ENCODE measurements at places on chromosomes 2 and 18. TPM values are rescaled to one million over a fixed set of nuclear protein-coding genes. Genes with fewer than 3 reads are reported as not detected.

- DNase-seq = no peak
Observed at GRCh38 chr18:58611395-58612131, 17.3 kb downstream of the ALPK2 start.

GRCh38 chr2:101038455-101039255 lies 36.6 kb downstream of the RPL31 start:
- no peak for DNase-seq

GRCh38 chr18:10148189-10148929 lies 234.5 kb downstream of the VAPA start:
- no peak for DNase-seq

DNA sequence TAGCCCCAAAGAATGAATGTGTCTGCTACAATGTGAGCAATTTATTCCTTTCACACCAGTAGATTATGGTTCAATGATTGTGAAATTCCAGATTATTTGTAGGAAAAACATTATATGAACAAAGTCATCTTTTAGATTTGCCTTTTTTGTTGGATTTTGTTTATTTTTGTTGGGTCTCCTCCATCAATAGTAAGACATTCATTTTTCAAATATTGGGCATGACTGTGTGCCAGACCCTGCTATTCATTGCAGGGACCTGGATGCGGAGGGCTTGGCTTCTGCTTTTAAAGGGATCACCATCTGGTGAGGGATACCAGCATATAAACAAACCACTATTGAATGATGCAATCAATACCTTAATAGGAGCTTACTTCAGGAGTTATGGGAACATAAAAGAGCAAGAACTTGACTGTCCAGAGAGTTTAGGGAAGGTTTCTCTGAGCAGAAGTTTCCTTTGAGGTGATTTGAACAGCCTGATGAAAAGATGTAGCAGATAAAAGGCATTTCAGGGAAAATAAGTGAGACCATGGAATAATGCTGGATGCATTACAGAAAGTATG lies 486.7 kb downstream of the EPHA4 start:
- DNase-seq = no peak

GRCh38 chr2:33317369-33318007 lies 159.0 kb upstream of the RASGRP3 start:
- no peak for DNase-seq

GRCh38 chr2:45445037-45445436 lies 166.0 kb downstream of the SRBD1 start:
- DNase-seq = no peak

GRCh38 chr18:8958660-8959059 lies 143.8 kb upstream of the NDUFV2 start:
- DNase-seq = no peak

- DNase-seq = no peak
Observed at GRCh38 chr2:174053355-174054151, 88.4 kb upstream of the SP3 start.

DNA sequence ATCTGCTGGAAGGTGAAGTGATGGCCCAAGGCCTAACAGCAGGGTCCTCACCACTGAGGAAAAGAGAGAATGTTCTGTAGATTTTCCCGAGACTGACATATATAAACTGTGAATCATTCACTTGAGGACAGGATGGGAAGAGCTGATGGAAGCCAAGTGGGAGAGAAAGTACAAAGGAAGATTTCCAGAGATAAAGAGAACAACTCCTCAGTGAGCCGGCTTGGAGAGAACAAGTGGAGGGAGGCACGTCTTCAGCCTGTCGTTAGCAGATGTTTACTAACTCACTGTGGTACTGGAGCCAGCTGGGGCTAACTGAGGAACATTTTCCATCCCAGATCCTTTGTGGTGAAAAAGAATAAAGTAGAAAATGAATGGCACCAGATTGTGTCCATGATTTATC lies 552.9 kb upstream of the TNP1 start:
- no peak for DNase-seq

- no peak for DNase-seq
Observed at GRCh38 chr2:96142217-96143113, 2.8 kb downstream of the DUSP2 start.

GRCh38 chr2:224185023-224185601 lies 146.0 kb upstream of the SERPINE2 start:
- no peak for DNase-seq

GRCh38 chr2:213065583-213066442 lies 85.6 kb downstream of the IKZF2 start:
- no peak for DNase-seq

DNA sequence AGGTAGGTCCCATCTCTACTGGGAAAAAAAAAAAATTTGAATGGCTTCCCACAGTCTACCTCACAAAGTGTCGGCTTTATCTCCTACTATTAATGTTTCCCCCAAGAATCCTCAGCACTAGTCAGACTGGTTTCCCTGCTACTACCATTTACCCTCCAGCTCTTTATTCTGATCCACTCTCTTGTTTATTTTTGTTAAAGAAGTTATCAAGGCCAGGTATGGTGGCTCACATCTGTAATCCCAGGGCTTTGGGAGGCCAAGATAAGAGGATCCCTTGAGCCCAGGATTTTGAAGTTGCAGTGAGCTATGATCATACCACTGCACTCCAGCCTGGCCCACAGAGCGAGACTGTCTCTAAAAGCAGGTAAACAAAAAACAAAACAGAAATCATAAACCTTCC lies 1275.3 kb downstream of the LRP1B start:
- DNase-seq = no peak

DNA sequence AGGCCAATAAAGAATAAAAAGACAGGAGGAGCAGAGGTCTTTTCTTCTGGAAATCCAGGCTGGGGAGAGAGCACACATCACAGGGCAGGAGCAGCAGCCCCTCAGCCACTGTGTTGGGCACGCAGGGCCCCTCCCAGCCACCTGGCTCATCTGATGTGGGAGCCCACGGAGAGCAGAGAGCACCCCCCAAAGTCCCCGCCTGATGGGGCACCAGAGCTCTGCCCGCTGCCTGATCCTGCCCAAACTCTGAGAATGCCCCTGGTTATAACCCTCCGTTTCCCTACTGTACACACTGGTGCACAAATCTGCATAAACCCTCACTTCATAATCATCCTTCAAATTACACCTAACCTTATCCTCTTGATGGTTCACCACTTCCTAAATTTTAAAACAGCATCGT lies 111.3 kb downstream of the HDAC4 start:
- no peak for DNase-seq

DNA sequence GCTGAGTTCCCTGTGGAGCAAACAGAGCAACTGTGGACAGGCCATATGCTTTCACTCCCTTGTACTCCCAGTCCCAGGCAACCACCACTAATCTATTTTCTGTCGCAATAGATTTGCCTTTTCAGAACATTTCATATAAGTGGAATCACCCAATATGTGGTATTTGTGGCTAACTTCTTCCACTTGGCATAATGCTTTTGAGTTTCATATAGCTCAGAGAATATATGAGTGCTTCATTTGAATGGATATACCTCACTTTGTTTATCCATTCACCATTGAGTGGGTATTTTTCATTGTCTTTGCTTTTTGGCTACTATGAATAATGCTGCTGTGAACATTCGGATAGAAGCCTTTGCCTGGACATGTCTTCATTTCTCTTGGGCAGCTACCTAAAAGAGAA lies 151.9 kb downstream of the CERS6 start:
- no peak for DNase-seq

DNA sequence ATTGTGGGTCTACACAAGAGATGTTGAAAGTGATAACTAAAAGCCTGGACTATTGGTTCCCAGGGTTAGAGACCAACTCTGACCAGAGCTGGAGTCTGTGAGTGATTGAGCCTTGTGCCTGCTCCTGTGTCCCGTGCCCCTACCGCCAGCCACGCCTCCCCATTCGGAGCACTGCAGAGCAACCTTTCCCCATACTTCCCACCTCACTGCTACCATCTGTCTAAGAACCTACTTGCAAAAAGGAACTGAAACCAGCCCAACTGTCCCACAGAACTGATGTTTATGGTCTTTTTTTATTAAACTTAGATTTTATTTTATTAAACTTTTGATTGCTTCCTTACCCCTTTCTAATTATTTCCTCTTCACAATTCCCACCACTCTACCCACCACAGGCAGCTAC lies 300.3 kb upstream of the MGAT5 start:
- no peak for DNase-seq

DNA sequence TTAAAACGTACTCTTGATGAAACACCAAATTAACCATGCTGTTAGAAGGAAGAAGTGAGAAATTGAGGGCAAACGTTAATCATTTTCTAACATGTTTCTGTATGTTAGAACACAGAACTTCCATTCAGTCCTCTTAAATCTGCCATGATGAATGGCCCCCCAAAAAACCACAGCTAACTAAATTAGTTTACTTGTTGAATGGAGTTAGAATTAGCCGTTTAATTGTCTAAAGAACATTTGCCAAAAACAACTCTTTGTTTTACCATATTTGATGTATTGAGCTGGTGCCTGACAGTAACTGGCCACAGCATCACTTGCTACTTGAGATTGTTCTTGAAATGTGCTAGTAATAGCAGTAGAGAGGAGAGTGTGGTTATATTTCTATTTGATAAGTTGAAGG lies 12.7 kb downstream of the CCNYL1 start:
- DNase-seq = no peak

DNA sequence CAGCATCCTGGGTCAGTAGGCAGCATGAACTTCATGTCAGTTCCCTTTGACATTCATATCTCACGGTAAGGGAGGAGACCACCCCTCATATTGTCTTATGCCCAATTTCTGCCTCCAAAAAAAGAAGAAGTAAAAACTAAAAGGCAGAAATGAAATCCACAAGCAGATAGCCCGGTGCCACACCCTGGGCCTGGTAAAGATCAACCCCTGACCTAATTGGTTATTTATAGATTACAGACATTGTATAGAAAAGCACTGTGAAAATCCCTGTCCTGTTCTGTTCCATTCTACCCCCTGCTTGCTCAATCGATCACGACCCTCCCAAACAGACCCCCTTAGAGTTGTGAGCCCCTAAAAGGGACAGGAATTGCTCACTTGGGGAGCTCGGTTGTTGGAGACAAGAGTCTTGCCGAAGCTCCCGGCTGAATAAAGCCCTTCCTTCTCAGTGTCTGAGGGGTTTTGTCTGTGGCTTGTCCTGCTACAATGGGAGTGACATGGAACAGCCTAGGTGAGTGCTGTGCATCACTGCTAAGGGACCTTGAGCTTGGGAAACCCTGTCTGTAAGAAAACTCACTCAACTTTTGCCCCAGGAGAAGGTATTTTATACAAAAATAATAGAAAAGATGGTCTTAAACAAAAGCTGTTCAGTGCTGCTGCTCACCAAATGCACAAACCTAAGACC lies 11.1 kb downstream of the NDUFV2 start:
- no peak for DNase-seq

DNA sequence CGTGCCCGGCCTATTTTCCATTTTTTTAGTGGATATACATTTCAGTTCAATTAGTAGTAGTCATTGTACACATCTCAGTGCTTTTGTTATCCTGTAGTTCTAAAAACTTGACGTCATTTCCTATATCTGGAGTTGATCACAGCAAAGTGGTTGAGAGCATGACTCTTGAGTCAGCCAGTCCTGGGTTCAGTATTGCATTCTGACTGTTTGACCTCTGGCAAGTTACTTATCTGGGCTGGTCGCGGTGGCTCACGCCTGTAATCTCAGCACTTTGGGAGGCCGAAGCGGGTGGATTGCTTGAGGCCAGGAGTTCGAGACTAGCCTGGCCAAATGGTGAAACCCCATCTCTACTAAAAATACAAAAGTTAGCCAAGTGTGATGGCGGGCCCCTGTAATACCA lies 50.4 kb upstream of the PPM1B start:
- no peak for DNase-seq

GRCh38 chr2:60413069-60413813 lies 140.2 kb downstream of the BCL11A start:
- no peak for DNase-seq

DNA sequence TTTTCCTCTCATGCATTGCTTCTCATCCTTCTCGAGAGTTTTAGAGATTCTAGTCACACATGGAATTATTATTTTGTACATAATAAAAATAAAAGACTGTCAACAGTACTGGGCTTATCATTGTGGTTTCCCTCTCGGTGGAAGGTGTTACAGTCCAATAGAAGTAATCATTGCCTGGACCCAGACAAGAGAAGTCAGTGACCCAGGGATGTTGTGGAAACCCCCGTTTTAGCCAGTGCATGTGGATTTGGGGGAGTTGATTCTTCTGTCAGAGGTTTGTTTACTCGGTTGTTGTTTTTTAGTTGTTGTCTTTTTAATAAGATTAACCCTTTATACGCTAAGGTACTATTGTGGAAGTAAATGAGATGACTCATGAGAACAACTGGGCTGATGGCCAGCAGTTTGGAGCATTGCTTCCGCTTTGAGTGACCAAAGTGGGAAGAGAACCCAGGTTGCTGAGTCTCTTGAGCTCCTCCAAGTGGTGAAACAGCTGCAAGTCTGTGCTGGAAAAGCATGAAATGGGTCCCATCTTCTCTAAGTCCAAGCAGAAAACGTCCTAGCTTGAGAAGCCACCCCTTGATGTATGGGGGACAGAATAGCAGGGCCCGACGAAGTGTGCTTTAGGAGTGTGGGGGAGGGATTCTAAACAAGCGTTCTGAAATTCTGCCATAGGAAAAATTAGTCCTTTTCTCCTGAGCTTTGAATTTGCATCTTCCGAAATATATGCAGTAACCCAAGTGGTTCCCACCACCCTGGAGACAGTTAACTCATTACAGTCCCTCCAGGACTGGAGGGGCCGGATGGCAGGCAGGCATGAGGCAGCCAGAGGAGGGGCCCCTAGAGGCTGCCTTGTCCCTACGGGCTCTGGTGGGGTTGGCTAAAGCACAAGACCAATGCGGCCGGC lies 61.8 kb upstream of the GPR45 start:
- DNase-seq = peak; percentile 79

GRCh38 chr2:46998551-46998950 lies 82.9 kb upstream of the MCFD2 start:
- DNase-seq = no peak

DNA sequence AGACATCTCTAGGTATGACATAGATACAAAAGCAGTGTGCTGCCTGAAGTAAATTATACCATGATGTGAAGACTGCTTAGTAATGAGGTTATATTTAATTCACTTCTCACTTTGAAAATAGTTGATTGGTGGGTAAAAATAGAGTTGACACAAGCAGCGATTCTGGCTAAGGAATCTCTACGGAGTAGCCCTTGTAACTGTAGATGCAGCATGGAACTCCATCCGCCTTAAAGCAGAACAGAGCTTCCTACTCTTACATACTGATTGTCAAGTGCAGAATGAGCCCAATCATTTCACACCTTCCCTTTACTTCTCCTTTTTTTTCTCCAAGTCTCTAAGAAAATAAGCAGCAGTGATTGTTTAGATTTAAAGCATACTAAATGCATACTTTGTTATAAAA lies 1594.6 kb upstream of the SLC39A10 start:
- no peak for DNase-seq

- DNase-seq = no peak
Observed at GRCh38 chr2:44136252-44136651, 32.4 kb upstream of the PPM1B start.

- no peak for DNase-seq
Observed at GRCh38 chr18:72375618-72376017, 168.5 kb downstream of the CBLN2 start.

GRCh38 chr2:204202253-204202652 lies 265.7 kb downstream of the ICOS start:
- no peak for DNase-seq

The LTBP1 gene
- 63.4 TPM for total RNA-seq

The DQX1 gene
- total RNA-seq = not detected

The RSAD2 gene
- 0.44 TPM for total RNA-seq

The HAAO gene
- total RNA-seq = not detected

The IL1A gene
- 4.5 TPM for total RNA-seq

The PLA2R1 gene
- 14.5 TPM for total RNA-seq

The ASXL3 gene
- 0.47 TPM for total RNA-seq

The FAM117B gene
- 3.1 TPM for total RNA-seq

The LYG1 gene
- total RNA-seq = 1.2 TPM

The CHST9 gene
- not detected for total RNA-seq

Data from glomerular endothelial cell (primary cell).